ENCODE measurements at places on chromosomes 7 and 10.
A peak's percentile ranks its signal among the peaks of the same experiment; 100 is the strongest.

GRCh38 chr10:44310762-44311562, 73.9 kb downstream of the CXCL12 start:
- DNase-seq: peak; percentile 75

DNA sequence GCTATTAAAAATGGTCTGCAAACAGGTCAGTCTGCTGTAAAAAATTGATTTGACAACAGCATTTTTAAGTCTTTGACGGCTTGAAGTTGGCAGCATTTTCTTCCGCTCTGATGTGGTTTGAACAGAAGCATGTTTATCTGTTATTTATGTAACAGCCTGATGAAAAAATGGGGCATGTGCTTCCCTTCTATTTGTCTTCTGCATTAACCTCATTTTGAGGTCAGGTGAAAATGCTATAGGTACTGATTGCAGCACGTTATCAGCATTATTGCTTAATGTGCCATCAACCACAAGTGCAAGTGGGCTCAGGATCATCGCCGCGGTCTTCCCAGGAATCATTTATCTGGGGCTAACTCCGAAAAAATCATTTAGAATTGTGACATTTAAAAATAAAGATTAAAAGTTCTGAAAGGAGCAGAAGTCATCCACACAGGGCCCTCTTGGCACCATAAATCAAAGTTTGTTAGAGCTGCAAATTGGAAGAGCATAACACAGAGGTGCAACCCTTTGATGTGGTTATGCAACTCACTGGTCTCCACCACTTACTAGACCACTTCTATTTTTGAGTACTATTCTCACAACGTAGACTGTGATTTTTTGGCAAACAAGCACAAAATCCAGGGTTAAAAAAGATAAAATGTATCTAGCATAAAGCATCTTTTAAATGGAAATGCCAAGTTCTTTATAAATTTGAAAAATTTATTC, 307.7 kb downstream of the MDFIC start:
- peak; percentile 35 for DNase-seq

GRCh38 chr7:147472556-147472955, 1118.0 kb upstream of the C7orf33 start:
- no peak for DNase-seq

- DNase-seq: no peak
Observed at GRCh38 chr10:46308666-46309450, 22.1 kb downstream of the ANTXRL start.

GRCh38 chr7:106175507-106175906, 63.4 kb upstream of the SYPL1 start:
- DNase-seq: no peak

- DNase-seq: no peak
Observed at GRCh38 chr7:47478017-47478344, 103.9 kb downstream of the TNS3 start.

- DNase-seq: no peak
Observed at GRCh38 chr7:53094827-53095226, 59.4 kb downstream of the POM121L12 start.

DNA sequence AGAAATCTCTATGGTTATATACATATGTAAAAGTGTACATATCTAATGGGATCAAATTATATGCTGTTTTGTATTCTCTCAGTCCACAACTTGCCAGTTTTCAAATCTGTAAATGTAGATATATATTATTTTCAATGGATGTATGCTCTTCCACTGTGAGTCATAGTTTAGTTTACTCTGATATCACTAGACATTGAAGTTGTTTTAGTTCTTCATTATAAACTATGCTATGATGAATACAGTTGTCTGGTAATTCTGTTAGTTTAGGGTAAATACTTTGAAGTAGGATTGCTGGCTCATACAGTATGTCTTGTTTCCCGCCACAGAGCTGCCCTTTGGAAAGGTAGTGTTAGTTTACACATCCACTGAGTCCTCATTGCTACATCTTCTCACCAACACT, 25.2 kb downstream of the SDK1 start:
- DNase-seq: no peak

- no peak for DNase-seq
Observed at GRCh38 chr7:69898189-69898588, 299.9 kb downstream of the AUTS2 start.

- DNase-seq: no peak
Observed at GRCh38 chr7:157299613-157300368, 37.0 kb upstream of the DNAJB6 start.

- peak; percentile 53 for DNase-seq
Observed at GRCh38 chr7:116249969-116250553, 39.7 kb downstream of the TES start.

GRCh38 chr10:32139223-32140073, 83.2 kb upstream of the KIF5B start:
- DNase-seq: peak; percentile 97

DNA sequence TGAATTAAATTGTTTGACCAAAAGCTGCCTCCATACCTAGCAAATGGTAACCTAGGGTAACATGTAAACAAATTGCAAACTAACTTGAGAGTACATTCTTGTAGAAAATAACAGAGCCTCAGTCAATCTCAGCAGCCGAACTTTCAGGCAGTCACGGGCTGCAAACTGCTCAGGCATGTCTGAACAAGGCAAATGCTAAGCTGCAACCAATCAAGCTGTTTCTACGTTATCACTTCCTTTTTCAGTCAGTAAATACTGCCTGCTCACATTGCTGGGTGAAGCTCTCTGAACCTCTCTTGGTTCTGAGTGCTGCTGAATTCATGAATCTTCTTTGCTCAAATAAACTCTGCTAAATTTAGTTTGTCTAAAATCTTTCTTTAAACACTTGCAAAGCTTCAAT, 1212.4 kb downstream of the SORCS1 start:
- DNase-seq: peak; percentile 40

Data from astrocyte of the spinal cord (primary cell).